ENCODE measurements at places on chromosomes 6 and 20. TPM values are rescaled to one million over a fixed set of nuclear protein-coding genes. Genes with fewer than 3 reads are reported as not detected.

The FAM83B gene
- not detected for total RNA-seq

The CALHM6 gene
- total RNA-seq, result 5.4 TPM

The MUC21 gene
- total RNA-seq, result not detected

The HAO1 gene
- not detected for total RNA-seq

The RIMS4 gene
- 5.6 TPM for total RNA-seq

The ZNF165 gene
- 0.48 TPM for total RNA-seq

The PROKR2 gene
- not detected for total RNA-seq

The FLRT3 gene
- total RNA-seq, result 1.3 TPM

The TNFAIP3 gene
- total RNA-seq, result 28.6 TPM

The POU3F2 gene
- not detected for total RNA-seq

The OLIG3 gene
- total RNA-seq, result not detected

The CST2 gene
- total RNA-seq, result not detected

DNA sequence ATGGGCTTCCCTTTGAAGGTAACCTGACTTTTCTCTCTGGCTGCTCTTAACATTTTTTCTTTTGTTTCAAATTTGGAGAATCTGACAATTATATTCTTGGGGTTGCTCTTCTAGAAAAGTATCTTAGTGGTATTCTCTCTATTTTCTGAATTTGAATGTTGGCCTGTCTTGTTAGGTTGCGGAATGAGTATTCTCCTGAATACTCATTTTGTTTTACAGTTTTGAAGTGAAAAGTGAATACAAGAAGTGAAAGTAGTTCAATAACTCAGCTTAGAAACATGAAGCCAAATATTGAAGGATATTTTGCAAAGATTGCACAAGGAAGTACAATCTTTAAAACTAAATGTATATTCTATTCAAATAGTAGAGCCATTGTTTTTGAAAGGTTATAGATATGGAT is 120.2 kb upstream of the MAP3K4 start:
- DNase-seq, result no peak

GRCh38 chr6:131918650-131919355 is 32.4 kb downstream of the CCN2 start:
- no peak for DNase-seq

GRCh38 chr6:146389740-146390139 is 153.9 kb upstream of the RAB32 start:
- DNase-seq, result no peak

- no peak for DNase-seq
Measured at GRCh38 chr6:119880840-119881239, 531.3 kb upstream of the MAN1A1 start.

GRCh38 chr6:33164176-33164575 is 28.1 kb downstream of the COL11A2 start:
- DNase-seq, result peak; percentile 24

DNA sequence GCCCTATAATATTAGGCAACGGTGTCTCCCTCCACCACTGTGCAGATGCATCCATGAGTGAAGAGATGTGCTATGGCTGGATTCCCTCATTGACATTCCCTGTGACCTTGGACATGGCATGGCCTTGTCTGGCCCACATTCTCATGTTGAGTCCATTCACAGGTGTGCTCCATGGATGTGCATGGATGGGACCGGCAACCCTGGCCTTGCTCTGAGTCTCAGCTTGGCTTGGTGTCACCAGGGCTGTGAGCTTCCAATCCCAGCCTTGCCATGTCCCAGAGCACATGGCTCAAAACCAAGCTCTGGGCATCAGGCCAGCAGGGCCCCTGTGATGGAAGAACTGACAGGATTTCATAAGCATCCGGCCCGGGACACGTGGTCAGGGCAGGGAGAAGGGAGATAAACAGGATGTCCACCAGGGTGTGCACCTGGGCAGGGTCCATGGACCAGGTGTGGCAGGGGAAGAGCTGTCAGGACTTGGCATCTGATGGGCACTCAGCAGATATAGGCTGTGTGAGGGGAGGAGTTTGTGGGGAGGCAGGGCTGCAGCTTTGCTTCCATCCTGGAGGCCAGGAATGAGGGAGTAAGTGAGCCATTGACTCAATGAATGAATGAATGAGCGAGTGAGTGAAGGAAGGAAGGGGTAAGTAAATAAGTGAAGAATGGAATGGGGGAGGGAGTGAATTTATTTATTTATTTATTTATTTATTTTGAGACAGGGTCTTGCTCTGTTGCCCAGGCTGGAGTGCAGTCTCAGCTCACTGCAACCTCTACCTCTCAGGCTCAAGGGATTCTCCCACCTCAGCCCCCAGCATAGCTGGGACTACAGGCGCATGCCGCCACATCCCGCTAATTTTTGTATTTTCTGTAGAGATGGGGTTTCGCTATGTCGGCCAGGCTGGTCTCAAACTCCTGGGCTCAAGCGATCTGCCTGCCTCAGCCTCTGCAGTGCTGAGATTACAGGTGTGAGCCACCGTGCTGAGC is 15.7 kb downstream of the NRSN2 start:
- peak; percentile 92 for DNase-seq

DNA sequence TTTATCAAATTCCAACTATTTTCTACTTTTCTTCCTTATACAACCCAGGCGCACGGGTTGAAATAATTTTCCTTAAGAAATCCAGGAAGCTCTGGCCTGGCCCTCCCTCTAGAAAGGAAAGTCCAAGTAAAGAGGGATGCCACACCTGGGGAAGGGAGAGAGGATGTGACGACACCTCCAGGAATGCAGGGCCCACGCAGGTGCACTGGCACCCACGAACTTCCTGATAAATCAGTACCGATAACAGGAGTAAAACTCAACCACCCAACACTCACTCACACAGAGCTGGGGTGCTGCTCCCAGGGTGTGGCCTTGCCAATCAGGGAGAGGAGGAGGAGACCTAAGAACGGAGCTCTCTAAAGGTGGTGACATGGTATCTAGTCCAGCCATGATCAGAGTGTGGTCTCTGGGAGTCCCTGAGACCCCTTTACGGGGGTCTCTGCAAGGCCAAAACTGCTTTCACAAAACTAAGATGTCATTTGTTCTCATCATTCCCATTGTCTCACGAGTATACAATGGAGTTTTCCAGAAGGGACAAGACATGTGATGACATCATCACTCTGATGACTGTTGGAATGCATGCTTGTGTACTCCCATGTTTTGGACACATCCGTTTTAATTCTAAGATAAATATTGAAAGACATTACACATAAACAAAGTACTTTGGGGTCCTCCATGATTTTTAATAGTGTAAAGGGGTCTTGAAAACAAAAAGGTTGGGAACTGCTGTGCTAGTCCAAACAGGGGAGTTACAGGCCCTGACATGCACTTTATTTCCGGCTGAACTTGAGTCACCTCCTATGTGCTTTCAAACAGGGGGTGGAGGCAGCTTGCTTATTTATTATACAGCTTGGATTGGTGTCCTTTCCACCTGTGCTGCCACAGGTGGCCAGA is 2.2 kb upstream of the PARD6B start:
- peak; percentile 29 for DNase-seq

DNA sequence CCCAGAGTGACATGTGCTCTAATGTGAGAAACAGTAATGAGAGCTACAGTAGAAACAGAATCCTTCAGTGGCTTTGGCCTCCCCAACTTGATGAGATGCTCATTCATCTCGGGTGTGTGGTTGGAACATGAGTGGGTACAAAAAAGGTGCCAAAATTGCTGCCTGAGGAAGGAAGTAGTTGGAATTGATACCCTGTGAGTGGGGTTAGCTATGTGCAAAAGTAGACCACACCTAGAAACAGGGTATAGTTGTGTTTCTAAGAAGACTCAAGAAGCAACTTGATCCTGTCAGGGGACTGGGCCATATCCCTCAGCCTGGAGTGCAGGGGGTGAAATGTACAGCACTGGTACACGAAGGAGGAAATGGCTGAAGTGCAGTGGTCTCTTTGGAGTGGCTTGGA is 206.4 kb upstream of the SUPT3H start:
- no peak for DNase-seq

DNA sequence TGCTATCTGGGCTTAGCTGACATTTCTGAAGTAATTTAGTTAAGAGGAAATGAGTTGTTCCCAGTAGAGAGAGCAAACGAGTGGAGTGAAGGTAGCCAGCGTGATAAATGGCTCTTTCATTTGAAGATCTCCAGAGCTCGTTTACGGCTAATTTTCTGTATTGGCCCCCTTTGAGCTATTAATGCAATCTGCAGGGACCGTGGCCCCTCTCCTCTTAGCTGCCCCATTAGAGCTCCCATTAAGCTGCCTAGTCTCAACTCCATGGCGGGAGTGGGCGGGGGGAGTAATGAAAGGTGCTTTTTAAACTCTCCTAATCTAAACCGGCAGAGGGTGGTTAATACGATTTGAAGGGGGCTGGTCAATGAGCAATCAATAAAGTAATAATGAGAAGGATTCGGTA is 12.5 kb downstream of the TFAP2B start:
- no peak for DNase-seq

DNA sequence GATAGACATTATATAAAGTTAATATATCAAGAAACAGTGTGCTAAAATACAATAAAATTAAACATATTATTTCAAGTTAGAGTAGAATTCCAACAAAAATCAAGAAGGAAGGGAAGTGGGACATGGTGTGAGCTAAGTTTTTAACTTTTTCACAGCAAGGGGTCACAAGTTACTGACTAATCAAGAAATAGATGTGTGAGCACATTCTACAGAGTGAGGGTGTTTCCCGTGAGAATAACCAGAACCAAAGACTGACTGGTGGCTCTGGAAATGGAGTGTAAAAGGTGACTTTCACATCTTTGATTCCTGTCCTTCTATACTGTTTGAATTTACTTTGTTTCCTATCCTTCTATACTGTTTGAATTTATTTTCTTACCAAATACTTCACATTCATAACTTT is 206.6 kb downstream of the TASP1 start:
- DNase-seq, result no peak

DNA sequence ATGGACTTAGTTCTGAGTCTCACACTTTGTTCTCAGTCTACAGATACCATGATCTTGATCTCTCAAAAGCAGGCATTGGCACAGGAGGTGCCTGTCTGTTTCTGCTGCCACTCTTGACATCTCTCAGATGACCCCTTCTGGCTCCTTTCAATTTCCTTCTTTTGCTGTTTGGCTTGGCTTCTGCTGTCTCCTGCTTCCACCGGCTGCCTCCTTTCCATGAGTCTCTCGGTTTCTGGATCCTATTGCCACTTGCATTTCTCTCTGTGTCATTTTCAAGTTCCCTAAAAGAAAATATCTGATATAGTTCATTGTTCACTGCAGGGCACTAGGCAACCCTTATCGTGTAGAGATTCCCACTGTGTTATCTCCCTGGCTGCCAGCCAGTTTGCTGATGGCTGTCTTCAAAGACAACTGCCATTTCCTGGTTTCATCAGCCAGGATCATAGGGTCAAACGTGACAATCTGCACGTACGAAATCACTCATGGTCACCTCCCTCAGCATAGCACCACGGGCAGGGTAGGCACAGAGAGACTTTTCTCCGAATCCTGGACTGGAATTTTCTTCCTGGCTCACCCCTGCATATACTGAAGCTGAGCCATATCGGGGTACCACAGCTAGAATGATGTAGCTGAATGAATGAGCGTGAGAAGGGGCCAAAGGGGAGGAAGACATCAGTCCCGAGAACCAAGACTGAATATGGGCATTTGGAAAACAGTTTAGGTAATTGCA is 144.6 kb upstream of the TMEM170B start:
- no peak for DNase-seq

DNA sequence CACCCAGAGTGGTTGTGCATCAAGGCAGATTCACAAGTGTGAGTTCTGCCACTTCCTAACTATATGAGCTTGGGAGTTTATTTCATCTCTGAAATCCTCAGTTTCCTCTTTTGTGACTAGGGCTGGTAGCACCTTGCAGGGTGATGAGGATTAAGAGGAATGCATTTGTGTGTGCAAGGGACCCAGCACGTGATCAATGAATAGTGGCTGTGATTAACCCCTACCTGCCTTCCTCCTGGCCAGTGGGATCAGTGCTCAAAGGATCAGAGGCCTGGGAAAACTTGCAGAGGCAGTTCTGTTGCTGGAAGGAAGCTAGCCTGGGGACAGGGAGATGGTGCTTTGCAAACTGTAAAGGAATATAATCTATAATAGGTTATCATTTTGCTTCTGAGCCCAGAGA is 7.3 kb downstream of the SDC4 start:
- no peak for DNase-seq

DNA sequence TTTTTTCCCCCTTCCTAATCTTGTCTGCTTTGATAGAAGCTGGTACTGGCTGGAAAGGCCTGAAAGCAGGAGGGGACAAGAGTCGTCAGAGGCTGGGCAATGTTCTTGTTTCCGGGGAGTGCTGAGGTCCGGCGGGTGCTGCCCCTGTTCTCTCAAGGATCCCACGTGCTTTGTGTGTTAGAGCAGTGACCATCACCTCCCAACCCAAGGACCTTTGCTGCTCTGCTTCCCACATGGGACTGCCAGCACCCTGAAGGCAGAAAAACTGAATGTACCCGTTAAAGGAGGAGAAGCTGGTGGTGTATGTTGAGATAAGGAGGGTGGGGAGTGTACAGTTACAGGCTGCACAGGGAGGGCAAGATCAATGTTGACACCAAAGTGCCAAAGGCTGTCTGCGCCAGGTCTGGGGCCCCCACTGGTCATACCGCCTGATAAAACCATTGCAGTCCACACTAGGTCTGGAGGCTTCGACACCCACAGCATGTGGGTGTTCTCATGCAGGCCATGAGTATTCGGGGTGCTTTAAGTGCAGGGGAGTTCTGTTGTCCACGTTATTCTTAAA is 15.0 kb downstream of the C20orf173 start:
- DNase-seq, result no peak

DNA sequence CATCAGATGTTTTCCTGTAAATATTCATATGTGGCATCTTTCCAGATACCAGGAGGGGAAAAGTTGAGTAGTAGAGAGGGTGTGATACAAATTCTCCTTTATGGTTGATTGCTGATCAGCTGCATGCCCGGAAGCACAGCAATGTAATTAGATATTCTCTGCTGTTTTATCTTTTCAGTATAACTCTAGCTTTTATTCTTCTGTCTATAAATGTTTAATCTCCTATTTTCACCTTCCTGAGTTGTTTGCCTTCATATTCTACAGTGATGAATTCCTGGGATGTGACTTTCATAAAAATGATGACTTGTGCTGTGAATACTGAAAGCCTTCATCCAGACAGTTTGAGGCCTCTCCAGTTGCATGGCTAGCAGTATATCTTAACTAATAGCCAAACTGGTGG is 53.7 kb downstream of the SH3BGRL2 start:
- no peak for DNase-seq

GRCh38 chr20:59014680-59015389 is 4.4 kb upstream of the TUBB1 start:
- DNase-seq, result no peak

DNA sequence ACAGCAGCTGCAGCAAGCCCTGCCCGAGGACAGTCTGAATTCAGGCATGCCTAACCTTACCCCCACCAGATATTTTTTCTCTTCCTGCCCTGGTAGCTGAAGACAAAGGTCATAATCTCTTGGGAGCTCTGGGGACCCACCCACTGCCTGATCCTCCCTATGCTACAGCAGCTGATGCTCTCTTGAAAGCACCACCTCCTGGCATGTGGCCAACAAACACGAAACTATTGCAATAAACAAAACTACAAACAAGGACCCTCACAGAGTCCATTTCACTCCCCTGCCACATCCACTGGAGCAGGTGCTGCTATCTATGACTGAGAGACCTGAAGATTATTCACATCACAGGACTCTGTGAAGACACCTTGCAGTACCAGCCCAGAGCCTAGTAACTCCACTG is 238.5 kb upstream of the HS3ST5 start:
- no peak for DNase-seq

Data from posterior vena cava (tissue), 2 donors.